ENCODE measurements at places on chromosomes 11 and 22.

DNA sequence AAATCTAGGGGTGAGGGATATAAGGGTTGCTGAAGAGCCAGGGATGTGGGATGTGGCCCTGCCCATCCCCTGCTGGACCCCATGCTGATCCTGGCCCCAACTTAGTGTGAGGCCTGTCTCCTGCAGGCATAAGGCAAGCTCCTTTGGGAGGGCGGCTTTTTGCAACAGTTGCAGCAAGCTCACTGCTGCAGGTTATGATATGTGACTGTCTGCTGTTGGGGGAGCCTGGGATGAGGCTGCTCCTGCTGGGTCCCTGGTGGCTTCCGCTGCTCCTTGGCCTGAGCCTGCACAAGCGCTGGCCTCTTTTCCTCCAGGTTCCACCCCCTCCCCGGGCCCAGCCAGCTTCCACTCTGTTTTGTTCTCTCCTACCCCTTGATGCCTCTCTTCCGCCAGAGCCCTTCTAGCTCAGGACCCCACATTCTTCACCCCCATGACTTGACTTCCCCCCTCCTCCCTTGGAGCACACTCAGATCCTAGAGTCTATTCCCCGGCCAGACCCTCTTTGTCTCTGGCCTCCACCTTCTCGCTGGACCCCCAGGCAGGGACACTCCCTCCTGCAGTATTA, 35.0 kb upstream of the SYT13 start:
- no peak for DNase-seq

GRCh38 chr11:5691964-5692361, 2.4 kb downstream of the TRIM22 start:
- no peak for DNase-seq

- no peak for DNase-seq
Measured at GRCh38 chr11:128496249-128496648, 91.1 kb downstream of the ETS1 start.

DNA sequence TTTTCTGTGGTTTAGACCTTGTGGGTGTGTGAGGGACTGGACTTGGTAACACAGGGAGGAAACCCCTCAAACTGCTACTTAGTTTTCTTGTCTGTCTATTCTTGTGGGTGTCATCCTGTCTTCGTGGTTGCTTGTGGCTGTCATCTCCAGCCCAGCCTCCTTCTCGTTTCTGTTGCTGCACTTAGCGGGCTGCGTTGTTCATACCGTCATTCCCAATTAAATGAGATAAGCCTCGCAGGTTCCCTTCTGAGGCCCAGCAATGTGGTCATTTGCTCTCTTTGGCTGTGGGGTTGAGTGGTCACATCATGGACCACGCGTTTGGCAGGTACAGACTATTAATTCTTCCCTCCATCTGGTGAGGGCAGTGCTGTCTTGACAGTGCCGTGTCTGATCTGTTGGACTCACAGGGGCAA, 18.8 kb downstream of the PANX1 start:
- DNase-seq: no peak

GRCh38 chr11:123977731-123978347, at the start of gene OR10S1:
OR10S1 (minus strand) TSS chr11:123977781; CDS start chr11:123977664, 117 bp downstream.
- DNase-seq: no peak

GRCh38 chr11:90908074-90908473, 685.2 kb upstream of the CHORDC1 start:
- no peak for DNase-seq

All from NCI-H510A treated with DMSO at 0.1 percent for 48 hours (cell line).